Stimulated activated CD8-positive, alpha-beta memory T cell treated with anti-CD3 and anti-CD28 coated beads, Interleukin-7, amount 100 ng/mL, for 1 hour (primary cell): ENCODE measurements at places on chromosomes 12 and 14.

DNA sequence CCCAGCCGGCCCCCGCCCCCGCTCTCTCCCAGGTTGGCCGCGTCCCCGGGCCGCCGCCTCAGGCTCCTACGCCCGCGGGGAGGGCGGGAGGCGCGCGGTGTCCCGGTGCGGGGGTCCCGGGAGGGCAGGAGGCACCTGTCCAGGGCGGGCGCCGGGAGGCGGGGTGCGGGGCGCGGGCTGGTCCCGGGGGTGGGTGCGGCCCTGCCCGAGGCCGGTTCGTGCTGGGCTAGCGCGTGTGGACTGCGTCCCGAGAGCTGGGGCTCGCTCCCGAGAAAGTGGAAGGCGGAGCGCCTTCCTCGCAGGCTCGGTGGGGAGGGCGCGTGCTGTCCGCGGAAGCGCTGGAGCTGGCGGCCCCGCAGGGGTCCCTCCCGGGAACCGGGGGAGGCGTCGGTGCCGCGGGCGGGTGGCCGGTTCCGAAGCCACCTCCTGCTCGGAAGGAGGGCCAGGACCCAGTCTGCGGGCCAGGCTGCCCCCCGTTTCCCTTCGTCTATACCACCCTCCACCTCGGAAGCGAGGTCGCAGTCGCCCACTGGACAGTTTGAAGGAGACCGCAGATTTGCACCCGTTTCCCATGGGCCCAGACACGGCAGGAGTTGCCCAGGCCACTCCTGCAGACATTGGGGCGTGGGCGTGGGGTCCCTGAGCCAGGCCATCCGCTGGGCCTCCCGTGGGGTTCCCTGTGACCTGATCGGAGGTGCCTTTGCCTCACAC is 636 bp downstream of the ZFYVE21 start:
- no peak for DNase-seq

DNA sequence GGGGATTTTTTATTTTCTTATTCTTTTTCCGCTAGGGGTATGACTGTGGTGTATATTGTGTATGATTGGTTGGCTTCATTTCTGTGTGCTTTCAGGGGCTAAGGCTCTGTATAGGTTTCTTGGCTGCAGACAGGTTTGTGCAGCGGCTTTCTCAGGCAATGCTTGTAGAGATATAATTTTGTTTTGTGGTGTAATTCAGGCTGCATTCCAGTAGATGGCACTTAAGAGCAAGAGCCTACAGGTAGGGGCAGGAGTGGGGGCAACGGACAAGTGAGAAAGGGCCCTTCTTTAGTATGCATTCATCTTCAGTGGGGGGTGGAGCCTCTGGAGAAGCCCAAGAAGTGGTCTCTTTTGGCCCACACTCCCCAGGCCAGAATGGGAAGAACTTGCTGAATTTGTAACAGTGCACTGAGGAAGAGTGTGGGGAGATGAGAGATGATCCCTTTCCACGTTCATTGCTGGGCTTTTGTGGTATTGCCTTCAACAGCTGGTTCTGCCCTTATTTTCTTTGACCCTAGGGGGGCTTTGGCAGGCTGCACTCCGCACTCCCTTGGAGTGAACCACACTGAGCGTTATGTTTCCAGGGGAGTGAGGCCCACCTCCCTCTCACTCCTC is 78.6 kb downstream of the IFNG-AS1 start:
- DNase-seq: no peak

DNA sequence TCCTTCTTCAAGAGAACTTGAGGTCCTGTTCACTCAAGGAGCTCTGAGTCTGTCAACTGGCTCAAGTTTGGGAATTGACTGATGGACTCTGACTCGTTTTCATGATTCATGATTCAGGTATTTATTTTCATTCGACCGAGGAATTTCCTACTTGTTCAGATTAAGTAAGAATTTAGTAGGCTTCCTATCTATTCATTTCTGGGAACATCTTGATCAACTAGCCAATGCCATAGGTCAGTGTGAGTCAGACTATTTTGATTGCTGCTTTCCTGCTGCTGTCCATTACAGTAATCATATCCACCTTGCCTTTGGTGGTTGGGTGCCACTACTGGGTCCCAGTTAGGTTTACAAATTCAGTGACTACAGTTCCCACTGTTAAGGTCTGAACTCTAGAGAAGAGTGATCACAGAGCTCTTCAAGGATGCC is 6.1 kb downstream of the FAM186A start:
- no peak for DNase-seq

DNA sequence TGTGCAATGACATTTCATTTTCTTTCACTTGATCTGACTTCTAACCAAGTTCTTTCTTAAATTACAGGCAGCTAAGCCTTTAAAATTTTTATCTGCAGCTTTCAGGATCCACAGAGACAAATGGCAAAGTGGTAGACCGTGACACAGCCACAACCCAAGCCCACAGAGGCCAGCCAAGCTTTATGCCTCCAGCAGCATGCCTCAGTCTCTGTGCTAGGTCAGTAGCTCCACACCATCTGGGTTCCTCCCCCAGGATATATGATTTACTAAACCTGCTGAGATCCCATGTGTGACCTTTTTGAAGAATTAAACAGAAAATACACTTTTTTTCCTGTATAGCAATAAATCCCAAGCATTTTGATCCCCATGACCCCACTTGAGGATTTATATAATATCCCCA is 290.4 kb upstream of the CAND1 start:
- DNase-seq: no peak

- no peak for DNase-seq
These were observed 1.8 kb downstream of the CD63 start for GRCh38 chr12:55726971-55727370.

DNA sequence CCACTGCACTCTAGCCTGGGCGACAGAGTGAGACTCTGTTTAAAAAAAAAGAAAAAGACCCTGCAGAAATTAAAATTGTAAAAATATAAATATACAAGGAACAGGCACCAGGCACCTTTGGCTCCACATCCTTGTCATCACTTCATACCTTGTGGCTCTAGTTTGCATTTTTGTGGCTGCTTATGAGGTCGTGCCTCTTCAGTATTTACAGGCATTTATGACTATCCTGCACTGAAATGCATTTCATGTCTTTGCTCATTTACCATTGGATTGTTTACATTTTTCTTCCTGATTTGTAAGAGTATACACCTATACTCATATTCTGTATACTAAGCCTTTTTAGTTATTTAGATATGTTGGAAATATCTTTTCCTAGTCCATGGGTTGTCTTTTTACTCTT is 20.1 kb downstream of the BICD1 start:
- DNase-seq: no peak
